ENCODE measurements at places on chromosomes 1 and 21.

DNA sequence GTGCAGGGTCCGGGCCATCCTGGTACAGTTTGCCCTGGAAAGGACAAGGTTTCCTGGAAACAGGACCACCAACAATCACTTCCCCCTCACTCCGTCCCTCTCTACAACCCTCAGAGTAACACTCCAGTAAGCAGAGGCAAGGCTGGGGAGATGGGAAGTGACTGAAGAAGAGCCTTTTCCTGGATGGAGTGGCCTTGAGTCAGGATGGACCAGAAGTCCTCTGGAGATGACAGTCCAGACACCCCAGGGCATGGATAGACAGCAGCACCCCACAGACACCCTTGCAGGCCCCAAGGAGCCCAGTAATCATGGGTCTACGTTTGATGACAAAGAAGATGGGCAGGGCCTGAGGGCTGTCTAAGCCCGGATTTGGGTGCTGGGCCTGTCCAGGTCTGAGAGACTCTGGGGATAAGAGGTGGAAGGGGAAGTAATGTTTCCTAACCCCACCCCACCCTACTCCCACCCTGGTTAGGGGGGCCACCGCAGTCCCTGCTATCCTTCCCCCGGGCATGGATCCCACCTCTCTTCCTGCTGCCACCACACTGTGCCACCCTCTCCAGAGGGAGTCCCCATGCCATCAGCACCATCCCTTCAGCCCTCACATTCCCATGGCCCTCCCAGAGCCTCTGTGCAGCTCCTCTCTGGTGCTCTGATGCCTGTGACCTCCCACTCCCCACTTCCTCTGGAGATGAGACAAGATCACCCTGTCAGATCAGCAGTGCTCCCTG, 7.2 kb upstream of the S100A8 start:
- DNase-seq = peak; percentile 7

- no peak for DNase-seq
These were observed 46.9 kb upstream of the PRRC2C start for GRCh38 chr1:171438441-171438840.

- DNase-seq = no peak
These were observed 1.4 kb upstream of the TNR start for GRCh38 chr1:175744833-175745232.

- no peak for DNase-seq
These were observed 256.6 kb downstream of the CTH start for GRCh38 chr1:70667494-70668170.

- no peak for DNase-seq
These were observed 30.8 kb downstream of the GORAB start for GRCh38 chr1:170562646-170563338.

DNA sequence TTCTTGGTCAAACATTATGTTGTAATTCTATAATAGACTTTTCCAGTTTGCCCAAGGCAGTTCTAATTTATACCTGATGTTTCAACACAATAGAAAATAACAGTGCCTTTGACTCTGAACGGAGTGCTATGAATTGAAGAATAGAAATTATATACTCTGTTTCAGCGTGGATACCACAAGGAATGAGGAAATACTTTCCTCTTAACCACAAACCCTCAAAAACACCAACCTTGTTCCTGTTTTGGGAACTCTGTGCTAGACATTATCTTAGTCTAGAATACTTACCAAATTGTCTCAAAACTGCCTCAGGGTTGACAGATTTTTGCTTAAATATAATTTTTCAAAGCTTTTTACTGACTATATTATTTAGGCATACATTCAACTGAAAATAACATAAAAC, 1629.3 kb downstream of the MRPL39 start:
- DNase-seq = no peak

GRCh38 chr1:65230731-65231481, 78.4 kb upstream of the DNAJC6 start:
- no peak for DNase-seq

DNA sequence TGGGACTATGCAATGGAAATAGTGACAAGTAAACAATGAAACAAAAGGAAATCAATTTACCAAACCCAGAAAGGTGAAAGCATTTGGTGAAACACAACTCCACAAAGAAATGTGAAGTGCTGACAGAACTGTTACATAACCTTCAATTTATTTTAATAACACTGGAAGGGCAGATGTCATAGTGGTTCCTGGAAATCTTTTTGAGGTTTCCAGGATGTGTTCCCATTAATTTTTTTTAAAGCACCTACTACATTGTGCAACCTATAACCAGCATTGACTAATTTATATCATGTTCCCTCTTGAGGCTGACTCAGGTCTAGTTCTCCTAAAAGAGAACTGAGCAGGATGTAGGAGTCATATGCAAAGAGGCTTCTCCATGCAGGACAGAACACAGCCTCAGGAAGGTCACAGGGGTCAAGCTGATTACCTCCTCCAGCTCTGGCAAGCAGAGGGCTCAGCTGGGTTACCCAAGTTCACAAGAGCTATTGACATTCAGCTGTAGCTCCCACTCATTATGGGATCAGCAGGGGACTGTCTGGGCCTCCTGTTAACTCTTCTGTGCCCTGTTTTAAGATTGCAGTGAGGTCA, 157.1 kb upstream of the NRIP1 start:
- no peak for DNase-seq

DNA sequence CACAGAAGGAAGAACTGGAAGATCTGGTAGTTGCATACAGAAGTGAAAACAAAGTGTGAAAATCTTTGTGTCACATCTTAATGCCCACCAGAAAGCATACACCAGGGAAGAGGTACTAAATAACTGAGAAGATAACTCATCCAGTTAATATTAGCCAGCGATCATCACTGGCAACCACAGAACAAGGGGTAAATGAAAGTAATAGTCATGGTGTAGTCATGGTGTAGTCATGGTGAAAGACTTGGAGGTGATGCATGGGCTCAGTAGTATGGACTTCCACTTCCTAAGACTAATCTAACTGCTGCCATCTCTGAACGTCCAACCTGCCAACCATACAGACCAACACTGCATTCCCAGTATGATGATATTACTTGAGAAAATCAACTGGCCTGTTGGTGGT, 481.2 kb upstream of the NR5A2 start:
- DNase-seq = no peak

DNA sequence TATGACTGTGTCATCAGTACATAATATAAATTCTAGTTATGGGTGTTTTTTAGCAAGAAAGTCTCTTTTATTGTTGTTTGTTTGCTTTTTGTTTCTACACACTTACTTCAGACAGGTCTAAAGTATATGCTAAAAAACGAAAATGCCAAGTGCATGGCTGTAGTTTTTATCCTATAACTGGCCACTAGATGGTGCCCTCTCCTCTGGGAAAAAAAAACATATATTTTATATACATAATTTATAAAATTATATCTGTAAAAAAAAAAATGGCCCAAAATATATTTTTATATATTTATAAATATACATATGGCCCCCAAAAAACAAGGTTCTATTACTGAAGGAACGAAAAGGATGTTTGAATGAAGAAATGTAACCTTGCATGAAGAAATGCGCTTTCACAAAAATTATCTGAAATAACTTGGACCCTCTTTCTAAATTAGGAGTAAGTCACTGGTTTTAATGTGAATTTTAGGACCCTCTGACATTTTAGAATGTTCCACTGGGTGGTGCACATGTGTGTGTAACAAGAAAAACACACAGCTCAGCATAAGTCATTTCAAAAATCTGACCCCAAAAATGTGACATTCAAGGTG, 93.5 kb downstream of the TTLL7 start:
- no peak for DNase-seq

DNA sequence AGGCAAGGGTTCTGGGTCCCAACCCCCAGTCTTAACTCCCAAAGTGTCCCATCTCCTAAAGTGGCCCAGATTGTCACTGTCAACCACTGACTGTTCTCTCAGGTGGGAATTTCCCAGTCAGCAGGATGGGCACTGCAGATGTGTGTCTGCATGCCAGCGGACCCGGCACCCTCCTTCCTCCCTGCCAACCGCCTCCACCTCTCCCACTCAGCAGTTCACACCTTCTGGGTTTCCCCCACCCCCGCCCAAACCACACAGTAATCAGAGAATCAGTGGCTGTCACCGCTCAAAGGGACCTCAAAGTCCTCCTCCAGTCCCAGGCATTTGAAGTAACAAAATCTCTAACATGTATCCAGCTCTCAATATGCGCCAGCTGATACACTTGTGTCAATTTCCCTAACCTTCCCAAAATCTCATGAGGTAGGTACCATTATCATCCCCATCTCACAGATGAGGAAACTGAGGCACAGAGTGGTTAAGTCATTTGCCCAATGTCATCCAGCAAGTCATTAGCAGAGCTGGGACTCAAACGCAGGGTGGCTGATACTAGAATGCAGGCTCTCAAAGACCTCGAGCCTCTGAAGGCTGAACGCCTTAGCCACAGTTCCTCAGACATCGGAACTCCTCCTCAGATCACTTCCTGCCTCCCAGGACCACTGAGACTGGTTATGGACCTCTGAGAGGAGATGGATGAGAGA, 4.8 kb downstream of the RUNX3 start:
- DNase-seq = peak; percentile 82

DNA sequence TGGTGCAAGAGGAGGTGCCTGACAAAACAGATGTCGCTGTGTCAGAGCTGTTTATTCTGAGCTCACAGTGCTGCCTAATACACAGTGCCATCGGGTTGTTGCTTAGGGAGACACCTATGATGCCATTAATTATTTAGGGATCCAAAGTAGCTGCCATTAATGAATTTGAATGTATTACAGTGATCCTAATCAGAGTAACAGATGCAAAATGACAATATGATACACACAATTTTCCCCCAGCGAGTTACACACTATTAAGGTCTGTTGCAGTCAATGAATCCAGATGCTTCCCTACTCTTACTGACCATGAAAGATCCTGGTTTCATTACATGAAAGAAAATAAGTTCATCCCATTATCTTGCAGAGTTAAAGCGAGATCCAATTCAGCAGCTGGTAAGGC, 91.3 kb downstream of the RWDD3 start:
- DNase-seq = no peak

- DNase-seq = no peak
These were observed 3.4 kb downstream of the NCAM2 start for GRCh38 chr21:21001591-21002100.

DNA sequence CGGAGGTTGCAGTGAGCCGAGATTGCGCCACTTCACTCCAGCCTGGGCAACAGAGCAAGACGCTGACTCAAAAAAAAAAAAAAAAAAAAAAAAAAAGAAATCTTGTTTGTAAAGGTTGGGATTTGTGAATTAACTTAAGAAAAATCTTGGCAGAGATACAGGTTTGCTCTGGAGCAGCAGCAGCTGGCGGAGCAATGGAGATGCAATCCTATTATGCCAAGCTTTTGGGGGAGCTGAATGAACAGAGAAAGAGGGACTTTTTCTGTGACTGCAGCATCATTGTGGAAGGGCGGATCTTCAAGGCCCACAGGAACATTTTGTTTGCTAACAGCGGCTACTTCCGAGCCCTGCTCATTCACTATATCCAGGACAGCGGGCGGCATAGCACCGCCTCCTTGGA, 5.6 kb downstream of the ZBTB8B start:
- DNase-seq = no peak

GRCh38 chr21:39131791-39132190, 51.5 kb downstream of the PSMG1 start:
- no peak for DNase-seq

DNA sequence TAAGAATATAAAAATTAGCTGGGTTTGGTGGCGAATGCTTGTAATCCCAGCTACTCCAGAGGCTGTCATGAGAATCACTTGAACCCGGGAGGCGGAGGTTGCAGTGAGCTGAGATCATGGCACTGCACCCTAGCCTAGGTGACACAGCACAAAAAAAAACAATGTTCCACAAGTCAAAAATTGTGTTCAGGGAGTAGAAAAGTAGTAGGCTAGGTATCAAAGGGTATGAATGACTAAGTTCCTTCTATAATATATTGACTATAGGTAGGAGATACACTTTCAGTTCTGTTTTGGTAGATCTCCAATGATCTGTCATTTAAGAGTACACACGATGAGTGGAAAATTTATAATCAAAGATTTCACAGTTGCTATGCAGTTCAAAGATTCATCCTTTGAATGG, 16.7 kb downstream of the USP48 start:
- DNase-seq = no peak

DNA sequence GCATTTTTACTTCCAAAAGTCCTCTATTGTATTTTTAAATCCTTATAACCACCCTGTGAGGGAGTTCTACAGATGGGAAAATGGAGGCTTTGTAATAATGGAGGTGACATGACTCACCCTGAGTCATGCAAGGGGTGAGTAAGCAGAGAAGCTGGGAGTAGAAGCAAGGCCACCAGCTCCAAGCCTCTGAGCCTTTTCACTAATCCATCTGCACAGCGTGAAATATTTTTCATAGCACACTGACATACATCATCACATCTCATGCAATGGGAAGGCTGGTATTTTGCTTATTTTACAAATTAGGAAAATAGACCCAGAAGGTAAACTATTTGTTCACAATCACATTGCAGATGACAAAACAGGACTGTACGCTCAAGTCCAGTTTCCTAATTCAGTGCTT, 96.9 kb downstream of the KCNH1 start:
- no peak for DNase-seq

GRCh38 chr1:110502402-110503151, 16.4 kb downstream of the KCNA10 start:
- no peak for DNase-seq
